GM23338 (cell line): ENCODE measurements at places on chromosomes 11 and 22. TPM values are rescaled to one million over a fixed set of nuclear protein-coding genes. Genes with fewer than 3 reads are reported as not detected.

- peak; percentile 94 for DNase-seq
These were observed 387.5 kb upstream of the NARS2 start for GRCh38 chr11:78961937-78962701.

- DNase-seq, result no peak
These were observed 40.0 kb downstream of the DDI1 start for GRCh38 chr11:104076455-104076854.

DNA sequence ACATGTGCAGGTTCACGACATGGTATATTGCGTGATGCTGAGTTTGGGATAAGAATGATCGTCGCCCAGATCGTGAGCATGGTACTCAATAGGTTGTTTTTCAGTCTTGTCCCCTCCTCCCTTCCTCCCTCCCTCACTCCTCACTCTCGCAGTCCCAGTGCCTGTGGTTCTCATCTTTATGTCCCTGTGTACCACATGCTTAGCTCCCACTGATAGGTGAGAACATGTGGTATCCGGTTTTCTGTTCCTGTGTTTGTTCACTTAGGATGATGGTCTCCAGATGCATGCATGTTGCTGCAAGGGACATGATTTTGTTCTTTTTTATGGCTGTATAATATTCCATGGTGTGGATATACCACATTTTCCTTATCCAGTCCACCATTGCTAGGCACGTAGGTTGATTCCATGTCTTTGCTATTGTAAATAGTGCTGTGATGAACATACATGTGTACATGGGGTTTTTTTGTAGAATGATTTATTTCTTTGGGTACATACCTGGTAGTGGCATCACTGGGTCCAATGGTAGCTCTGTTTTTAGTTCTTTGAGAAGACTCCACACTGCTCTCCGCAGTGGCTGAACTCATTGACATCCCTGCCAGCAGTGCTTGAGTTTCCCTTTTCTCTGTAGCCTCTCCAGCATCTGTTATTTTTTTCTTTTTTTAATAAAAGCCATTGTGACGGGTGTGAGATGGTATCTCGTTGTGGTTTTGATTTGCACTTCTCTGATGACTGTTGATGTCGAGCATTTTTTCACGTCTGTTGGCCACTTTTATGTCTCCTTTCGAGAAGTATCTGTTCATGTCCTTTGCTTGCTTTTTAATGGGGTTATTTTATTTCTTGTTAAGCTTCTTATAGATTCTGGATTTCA is 16.4 kb downstream of the ZBED4 start:
- no peak for DNase-seq

- no peak for DNase-seq
These were observed 4.7 kb downstream of the TANGO2 start for GRCh38 chr22:20025401-20026203.

CLCF1 gene
- 0.19 TPM in 1 of 2 replicates, not detected in the other for total RNA-seq

OR8B3 gene
- total RNA-seq, result not detected in 2 replicates

GRCh38 chr11:35787013-35787504 is 124.5 kb downstream of the TRIM44 start:
- DNase-seq, result no peak

NFAM1 gene
- 0.23 and 0.49 TPM in 2 replicates for total RNA-seq

DNA sequence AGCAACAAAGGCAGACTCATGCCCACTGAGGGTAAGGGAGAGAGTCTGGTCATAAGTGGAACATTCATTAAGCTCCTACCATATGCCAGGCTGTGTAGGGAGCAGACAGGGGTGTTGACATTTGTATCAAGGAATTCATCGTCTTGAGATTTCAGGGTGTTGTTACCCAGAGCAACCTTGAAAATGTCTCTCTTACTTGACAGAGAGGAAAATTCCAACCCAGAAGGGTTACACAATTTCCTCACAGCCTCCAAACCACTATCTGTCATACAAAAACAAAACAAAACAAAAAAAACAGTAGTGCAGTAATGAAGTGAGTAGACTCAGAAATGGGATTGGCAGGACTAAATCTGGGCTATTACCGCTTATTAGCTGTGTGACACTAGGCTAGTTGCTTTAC is 113.2 kb downstream of the MIAT start:
- no peak for DNase-seq

DNA sequence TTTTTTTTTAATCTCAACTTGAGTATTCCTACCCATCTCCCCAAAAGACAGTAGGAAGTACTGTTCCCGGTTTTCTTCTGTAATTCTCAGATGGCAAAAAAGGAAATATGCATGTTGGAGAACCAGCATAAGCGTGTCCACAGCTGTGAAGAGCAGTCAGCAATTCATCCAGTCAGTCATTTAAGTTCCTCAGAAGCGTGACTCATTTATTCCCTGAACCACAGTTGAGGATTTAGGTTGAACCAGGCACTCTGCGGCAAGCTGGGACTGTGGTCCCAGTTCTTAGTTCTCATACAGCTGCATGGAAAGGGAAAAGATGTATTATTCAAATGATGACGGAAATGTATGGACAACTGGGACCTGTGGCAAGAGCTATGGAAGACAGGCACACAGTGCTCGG is 61.0 kb upstream of the MYO18B start:
- DNase-seq, result no peak

GRCh38 chr22:20029550-20030225 is 8.8 kb downstream of the TANGO2 start:
- no peak for DNase-seq

GRCh38 chr11:8022876-8023275 is 35.7 kb downstream of the EIF3F start:
- no peak for DNase-seq

- no peak for DNase-seq
These were observed 49.7 kb upstream of the ARFGAP3 start for GRCh38 chr22:42906605-42907348.

GRCh38 chr11:128359515-128359914 is 227.8 kb downstream of the ETS1 start:
- no peak for DNase-seq

UBQLNL gene
- 0.35 and 0.52 TPM in 2 replicates for total RNA-seq

CCDC134 gene
- total RNA-seq, result 21.0 and 24.5 TPM in 2 replicates

DNA sequence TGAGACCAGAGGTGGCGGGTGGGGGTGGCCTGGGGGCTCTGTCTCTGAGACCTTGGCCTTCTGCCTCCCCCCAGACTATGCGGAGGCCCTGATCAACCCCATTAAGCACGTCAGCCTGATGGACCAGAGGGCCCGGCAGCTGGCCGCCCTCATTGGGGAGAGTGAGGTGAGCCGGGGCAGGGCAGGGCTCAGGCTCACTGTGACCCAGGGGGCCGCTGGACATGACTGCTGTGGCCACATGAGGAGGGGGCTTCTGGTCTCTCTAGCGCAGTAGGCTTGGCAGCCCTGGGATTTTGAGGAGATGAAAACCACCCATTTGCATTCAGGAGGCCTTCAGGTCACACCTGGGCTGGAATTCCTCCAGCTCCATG is 12.6 kb downstream of the PLCB3 start:
- DNase-seq, result no peak

JHY gene
- 0.58 and 0.94 TPM in 2 replicates for total RNA-seq

KCNQ1 gene
- total RNA-seq, result 0.87 and 1.2 TPM in 2 replicates

PITPNB gene
- 56.0 and 56.7 TPM in 2 replicates for total RNA-seq

DNA sequence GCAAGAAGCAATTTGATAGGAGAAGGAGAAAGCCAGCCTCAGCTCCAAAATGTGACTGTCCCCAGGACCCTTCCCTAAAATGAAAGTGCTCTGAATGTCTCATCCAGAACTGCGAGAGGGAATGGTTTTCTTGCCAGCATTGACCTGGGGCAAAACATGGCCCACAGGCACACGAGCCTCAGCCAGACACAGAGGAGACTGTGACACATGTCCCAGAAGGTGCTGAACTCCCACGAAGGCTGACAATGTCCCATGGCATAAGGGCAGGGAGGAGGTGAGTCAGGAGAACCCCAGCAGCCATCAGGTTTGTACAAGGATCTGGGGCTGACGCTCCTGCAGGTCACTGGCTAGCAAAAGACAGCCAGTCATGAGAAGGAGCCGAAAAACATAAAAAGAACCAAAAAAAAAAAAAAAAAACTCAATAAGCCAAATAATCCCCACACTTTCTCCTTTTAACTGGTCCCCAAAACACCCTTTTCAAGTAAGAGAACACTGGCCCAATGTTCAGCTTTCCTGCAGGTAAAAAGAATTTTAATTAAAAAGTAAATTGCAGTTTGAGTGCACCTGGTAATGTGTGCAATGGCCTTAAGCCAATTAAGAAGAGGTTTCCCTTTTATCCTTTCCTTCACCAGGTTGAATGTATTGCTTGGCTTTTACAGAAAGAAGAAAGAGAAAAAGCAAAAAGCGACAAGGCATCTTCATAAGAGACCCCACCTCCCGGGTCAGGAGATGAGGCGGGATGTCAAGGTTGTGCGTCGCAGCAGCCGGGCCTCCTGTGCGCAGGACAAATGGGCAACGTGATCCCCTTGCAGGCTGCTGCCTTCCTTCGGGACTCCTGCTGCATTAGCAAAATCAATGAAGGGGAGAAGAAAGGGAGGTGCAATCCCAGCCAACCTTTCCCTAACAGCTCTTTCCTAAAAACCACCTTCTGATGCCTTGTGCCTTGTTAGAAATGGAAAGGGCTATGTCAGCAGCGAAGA is 43.6 kb downstream of the GALNT18 start:
- DNase-seq, result no peak

ZDHHC5 gene
- total RNA-seq, result 35.7 and 42.3 TPM in 2 replicates

GRCh38 chr22:37896181-37896592 is 9.9 kb upstream of the MICALL1 start:
- DNase-seq, result peak; percentile 43

TEX54 gene
- total RNA-seq, result not detected in 2 replicates

- DNase-seq, result no peak
These were observed 105.9 kb downstream of the NTM start for GRCh38 chr11:131476266-131476665.

DDI1 gene
- not detected in 2 replicates for total RNA-seq

DNA sequence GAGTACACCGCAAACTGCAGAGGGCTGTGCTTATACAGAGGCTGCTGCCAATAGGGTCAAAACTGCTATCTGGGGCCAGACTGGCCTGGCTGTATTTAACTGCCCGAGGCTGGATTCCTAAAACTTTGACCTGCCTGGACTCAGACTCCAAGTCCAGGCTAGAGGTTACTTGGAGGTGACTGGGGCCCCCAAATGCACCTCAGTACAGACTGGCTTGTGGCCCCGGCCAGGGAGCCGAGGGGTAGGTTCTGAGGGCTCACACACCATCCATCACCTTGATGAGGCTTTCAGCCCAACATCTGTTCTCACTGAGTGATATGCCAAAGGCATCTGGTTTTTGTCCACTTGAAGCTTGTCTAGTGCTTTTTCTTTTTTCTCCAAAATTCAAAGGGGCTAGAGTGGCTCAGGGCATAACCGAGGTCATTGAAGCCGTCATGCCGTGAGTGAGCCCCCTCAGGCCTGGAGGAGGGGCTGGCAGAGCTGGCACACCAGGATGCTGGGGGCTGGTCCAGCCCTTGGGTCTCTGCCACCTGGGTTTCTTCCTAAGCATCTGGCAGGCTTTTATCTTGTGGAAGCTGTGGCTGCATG is 52.4 kb upstream of the TTLL12 start:
- DNase-seq, result no peak

GRCh38 chr11:13163158-13163557 is 114.4 kb upstream of the BMAL1 start:
- no peak for DNase-seq

DNA sequence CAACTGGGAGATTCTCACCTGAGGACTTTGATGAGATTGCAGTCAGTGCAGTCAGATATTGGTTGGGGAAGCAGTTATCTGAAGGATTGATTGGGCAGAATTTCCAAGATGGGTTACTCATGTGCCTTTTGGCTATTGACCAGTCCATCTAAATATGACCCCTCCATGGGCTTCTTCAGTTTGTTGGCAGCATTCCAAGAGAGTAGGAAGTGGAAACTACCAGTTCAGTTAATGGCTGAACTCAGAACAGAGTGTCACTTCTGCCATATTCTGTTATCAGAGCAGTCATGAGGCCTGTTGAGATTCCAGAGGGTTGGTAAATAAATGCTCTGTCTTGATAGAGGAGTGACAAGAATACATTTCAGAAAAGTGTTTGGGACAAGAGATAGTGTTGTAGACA is 71.0 kb downstream of the CYP2R1 start:
- DNase-seq, result no peak

GRCh38 chr22:19011075-19011474 is 75.0 kb upstream of the PRODH start:
- no peak for DNase-seq

OR52I2 gene
- not detected in 2 replicates for total RNA-seq

DNA sequence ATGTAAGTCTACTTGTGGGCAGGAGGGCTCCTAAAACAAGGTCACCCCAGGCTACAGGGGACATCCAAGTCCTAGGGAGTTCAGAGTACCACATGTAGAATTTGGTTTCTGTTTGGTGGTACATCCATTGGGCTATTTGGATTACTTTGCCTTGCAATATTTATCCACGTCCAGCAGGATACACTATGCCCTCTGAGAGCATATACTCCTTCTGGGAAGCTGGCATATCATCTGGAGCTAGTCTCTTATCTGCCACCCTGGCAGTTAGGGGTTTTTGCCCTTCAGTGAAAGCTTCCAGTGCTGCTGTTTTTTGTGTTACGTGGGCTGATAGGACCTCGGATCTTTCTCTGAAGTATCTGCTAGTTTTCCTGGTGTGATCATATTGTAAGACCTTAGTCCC is 7.3 kb downstream of the LMO2 start:
- no peak for DNase-seq

- DNase-seq, result no peak
These were observed 41.8 kb downstream of the OSBPL5 start for GRCh38 chr11:3123305-3123704.

- no peak for DNase-seq
These were observed 26.1 kb downstream of the BRD1 start for GRCh38 chr22:49801391-49802060.

TMEM132A gene
- total RNA-seq, result 51.9 and 96.6 TPM in 2 replicates

DNA sequence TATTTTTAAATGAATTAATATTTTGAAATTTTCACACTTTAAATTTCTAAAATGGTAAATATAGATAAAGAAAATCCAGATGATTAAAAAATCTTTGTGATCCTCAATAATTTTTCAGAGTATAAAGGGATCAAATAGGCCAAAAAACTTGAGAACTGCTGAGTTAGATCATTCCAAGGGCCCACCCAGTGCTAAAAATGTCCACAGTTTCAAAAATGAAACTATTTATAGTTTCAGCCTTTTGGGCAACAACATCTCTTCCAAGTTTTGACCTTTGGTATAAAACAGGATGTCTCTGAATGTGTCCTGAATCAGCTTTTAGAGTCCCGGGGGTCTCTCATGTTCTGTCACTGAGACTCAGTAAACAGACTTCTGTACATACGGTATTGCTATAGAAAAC is 20.9 kb upstream of the BAIAP2L2 start:
- DNase-seq, result no peak

GRCh38 chr11:36460220-36460619 is 49.9 kb downstream of the TRAF6 start:
- peak; percentile 72 for DNase-seq

- no peak for DNase-seq
These were observed 42.8 kb downstream of the ALX4 start for GRCh38 chr11:44267006-44267749.

DNA sequence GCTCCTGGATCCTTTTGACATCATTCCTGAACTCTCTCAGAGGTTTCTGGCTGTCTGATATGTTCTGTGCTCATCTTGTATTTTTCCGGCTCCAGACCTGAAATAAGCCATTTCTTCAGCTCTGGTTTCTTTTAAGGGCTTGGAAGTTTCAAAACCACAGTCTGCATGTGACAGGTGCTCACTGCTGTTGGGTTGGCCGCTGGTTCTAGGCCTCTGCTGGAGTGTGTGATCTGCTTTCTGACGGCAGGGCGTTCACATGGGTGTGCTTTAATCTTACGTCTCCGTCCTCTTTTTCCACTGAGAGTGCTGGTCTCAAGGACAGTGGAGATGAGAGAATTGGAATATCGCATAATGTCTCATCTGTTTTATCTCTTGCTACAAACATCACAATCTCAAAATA is 10.3 kb downstream of the ZBED4 start:
- DNase-seq, result no peak
